ENCODE measurements at places on chromosomes 16 and 17.
A peak's percentile ranks its signal among the peaks of the same experiment; 100 is the strongest.

GRCh38 chr17:79844869-79845600 lies 5.8 kb upstream of the CBX4 start:
- no peak for DNase-seq

- no peak for DNase-seq
These were observed 198.6 kb downstream of the AXIN2 start for GRCh38 chr17:65362826-65363225.

- no peak for DNase-seq
These were observed 32.5 kb upstream of the PLCG2 start for GRCh38 chr16:81746566-81746965.

GRCh38 chr17:35448214-35448898 lies at the start of gene SLFN13:
TSS of gene SLFN13 (minus strand) at chr17:35448766. CDS start at chr17:35445680, 3,086 bp downstream.
- DNase-seq, result peak; percentile 39

DNA sequence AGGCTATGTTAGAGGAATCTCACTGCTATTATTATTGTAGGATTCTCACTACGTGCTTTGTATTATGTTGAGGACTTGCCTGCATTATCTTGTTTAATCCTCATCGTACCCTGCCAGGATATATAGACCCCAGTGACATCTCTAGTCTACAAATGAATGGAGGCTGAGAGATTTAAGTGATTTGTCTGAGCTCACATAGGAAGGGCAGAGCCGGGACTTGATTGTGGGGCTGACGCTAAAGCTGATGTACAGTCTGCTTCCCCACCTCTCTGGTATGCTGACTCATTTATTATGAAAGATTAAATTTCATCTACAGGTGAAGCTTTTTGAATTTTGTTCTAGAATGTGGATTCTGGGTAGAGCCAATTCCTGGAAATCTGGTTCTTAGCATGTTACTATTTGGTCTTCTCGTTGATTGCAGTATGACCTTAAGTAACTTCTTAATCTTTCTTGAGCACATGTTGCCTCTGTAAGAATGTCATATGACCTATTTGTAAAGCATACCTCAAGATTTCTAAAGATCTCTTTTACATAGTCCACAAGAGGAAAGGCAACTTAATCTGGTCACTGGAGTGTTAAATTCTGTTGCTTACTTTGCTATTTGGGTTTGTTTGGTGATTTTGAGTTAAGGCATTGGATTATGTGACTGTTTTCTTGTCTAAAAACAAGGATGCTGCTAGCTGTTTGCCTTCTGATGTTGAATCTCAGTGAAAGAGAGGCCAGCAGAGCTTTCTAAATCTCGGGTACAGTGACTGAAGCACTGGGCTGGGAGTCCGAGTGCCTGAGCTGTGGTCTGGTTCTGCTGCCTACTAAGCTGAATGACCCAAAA lies 12.4 kb downstream of the METTL9 start:
- no peak for DNase-seq

- no peak for DNase-seq
These were observed 47.2 kb downstream of the OTOA start for GRCh38 chr16:21710938-21711337.

DNA sequence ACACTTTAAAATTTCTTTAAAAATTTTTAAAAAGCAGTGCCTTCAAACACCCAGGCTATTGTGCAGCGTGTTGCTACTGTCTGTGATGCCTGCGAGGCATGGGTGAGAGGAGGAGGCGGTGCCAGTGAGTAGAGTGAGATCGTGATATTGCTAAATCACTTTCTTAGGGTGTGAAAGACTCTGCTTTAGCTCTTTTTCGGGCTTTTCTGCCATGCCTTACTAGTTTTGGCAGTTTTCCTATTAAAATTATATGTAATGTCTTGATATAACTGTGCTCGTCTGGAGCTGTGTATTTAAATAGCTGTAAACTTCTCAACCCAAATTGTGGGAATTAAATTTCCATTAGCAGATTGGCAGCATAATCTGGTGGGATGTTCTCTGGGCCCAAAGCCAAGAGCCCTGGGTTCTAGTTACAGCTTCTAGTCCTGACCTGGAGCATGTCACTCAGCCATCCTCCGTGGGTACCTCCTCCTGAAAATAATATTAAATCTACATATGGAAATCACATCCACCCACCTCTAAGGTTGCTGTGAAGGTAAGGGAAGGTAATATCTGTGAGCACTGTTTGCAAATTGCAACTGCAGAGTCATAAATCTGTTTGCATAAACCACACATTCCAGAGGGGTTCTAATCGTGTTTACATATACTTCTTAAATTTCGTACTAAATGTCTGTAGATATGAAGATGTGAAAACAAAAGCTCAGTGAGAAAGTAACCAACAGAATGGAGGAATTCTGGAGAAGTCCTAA lies 264.3 kb upstream of the CACNG5 start:
- no peak for DNase-seq

DNA sequence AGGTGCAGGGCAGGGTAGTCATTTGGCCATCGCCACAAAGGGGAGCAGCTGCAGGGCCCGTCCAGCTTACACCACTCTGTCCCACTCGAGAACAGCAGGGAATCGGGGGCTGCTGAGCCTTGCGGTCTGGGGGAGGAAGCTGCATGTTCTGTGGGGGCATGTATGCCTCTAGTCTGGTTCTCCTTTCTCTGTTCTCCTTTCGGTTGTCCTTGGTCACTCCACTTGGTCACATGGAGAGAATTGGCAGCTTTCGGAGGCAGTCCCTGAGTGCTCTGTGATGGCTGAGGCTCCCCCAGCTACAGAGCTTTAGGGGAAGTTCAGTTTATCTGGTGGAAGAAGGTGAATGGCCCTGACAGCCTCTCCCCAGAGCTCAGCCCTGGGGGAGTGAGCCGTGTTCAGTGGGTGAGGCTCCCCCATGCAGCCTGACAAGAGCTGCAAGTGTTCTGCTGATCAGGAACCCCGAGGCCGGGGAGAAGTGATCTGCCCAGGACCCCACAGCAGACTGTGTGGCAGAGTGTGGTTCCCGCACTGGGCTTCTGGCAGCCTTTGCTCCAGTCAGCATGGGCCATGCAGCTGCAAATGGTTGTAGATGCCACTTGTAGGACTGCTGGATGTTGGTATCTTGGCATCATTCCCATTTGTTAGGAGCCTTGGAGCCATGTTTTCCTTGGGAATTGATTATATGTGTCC lies 22.3 kb upstream of the SMPD3 start:
- no peak for DNase-seq

DNA sequence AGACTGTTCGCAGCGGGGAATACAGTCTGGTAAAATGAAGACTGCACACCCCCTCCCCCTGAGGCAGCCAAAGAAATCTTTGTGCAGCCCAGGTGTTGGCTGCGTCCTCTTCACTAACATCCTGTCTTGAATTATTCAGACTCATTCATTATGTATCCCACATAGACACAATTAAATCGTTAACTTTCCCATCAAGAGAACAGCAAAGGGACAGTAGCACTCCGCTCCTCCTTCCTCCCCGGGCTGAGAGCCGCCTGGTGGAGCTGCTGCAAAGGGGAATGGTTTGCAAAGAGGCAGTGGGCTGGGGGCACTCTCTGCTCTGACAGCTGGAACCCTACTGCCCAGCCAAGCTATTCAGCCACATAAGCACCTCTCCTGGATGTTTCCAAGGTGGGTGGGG lies 290.0 kb upstream of the SOX9 start:
- DNase-seq, result no peak

- DNase-seq, result no peak
These were observed 210.3 kb downstream of the C16orf78 start for GRCh38 chr16:49583911-49584310.

GRCh38 chr16:72673118-72673517 lies 374.8 kb downstream of the ZFHX3 start:
- no peak for DNase-seq

DNA sequence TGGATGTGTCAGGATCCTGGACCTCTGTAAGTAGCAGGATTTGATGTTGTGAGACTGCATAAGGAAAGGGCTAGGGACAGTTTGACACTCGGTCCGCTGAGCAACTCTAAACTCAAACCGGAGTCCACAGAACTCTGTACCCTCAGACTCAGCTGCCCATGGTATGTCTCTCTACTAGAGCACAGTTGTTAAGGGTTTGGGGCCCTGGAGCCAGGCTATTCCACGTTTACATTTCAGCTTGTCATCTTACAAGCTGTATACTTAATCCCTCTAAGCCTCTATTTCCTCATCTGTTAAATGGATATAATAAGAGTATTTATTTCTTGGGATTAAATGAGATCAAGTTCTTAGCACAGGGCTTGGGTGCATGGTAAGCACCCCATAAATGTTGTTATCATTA lies 27.9 kb downstream of the HOXB1 start:
- no peak for DNase-seq

DNA sequence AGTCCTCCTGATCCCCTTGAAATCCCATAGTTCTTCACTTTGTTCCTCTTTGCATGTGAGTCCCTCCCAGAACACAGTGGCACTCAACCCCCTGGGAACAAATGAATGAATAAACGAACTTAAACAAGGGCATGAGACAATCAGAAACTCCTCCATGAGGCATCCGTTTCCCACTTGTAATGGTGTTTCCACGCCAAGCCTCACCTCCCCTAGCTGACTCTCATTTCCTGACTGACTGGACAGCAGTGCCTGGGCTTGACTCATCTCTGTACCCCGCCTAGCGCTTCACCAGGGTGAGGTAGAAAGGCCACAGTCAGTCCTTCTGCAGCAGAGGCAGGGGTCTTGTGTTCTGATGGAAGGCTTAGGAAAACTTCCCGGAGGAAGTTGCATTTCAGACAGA lies 14.2 kb downstream of the KIF1C start:
- no peak for DNase-seq

DNA sequence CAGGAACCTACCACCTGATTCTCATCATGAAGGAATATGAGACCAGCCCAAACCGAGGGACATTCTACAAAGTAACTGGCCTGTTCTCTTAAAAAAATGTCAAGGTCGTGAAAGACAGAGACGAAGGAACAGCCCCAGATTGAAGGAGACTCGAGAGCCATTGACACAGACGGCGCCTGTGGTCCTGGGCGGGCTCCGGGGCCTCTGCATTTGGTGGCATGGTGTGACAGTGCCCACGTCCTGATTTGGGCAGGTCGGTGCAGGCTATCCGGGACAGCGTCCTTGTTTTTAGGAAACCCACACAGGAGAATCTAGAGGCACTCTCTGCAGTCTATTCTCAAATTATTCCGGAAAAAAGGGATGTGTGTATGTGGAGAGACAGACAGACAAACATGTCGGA lies 64.1 kb downstream of the ADCY9 start:
- no peak for DNase-seq

DNA sequence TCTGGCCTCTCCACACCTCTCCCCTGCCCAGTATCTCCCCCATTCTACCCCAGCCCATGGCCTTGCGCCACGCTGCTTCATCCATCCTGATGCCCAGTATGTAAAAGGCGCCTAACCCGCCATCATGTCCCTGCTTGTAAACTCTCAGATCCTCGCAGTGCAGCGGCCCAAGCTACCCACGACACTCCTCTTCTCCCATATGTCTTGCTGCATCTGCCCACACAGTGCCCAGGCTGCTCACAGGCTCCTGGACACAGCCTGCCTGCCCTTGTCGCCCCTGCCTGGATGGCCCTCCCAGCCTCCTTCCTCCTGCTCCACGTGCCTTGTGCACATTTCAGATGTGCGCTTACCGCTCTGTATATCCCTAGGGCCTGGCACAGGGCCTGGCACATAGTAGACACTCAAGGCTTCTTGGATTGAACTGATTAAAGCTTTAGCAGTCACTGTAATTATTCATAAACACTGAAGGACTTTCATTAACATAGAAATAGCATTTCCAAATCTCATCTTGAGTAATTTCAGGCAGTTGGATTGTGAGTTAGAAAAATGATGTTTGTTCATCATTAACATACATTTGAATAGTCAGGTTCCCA lies 129.1 kb downstream of the CLEC16A start:
- DNase-seq, result no peak

DNA sequence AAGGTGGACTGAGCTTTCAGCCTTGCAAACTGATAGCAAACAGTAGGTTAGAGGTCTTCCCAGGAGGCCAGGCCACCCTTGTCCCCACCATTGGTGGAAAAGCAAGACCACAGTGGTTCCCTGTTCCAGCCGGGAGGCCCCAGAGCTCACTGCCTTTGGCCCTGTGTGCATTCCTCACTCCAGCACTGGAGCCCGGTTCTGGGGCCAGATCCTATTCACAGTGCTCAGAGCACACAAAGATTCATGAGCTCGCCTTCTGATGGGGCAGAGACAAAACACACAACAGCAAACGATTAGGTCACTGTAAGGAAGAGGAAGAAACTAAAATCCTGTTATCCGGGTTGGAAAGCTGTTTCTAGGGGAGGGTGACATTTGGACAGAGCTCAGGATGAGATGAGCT lies 5.6 kb upstream of the PGS1 start:
- DNase-seq, result no peak

DNA sequence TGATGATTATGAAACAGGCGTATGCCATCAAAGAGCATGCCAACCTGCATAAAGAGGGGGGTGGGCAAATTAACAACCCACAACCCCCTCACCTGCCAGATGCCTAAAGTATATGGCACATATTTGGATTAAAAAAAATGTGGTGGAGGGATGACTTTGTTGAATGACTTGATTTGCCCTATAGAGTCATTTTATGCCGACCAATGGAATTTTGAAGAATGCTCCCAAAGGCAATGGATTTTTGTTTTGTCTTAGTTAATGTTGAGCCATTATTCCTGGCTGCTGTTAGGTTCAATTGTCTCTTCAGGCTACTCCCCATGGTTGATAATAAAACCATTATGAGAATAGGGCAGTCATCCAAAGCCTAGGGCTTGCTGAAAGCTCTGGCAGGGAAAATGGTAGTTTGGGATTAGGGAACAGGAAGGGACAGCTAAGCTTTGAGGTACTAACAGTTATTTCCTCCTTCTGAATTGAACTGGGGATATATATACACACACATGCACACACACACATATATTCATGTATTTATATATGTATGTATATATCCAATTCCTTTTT lies 5.8 kb upstream of the CHCT1 start:
- DNase-seq, result no peak

DNA sequence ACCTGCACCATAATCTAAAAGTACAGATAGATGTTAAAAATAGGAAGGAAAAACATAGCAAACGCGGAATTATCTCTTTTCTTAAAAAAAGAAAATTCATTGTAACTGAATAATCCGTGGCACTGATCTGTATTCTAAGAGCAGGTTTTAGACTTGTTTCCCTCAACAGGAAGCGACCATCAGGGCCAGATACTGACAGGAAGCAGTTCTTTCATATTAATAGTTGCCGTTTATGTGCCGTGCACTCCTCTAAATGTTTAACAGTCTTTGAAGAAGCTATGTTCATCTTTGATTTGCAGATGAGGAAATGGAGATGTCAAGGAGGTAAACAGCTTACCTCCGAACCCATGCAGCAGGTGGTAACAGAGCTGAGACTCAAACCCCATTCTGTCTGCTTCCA lies 23.6 kb downstream of the DYNLRB2 start:
- no peak for DNase-seq
